ENCODE measurements at places on chromosomes 2 and 18. TPM values are rescaled to one million over a fixed set of nuclear protein-coding genes. Genes with fewer than 3 reads are reported as not detected.

The DSEL gene
- total RNA-seq: 14.2 TPM

DNA sequence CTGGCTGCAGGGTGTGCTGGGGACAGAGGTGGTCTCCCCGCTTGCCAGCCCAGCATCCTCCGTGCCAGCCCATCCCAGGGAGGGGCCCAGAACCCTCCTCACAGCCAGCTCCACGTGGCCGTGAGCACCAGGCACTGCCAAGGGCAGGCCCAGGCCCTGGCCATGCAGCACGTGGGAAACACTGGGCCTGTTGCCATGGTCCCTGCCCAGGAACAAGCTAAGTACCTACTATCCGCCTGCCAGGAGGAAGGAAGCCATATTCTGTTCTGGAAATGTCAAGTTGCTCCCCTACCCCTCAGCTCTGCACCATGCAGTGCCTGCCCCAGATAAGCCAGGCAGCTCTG is 250.6 kb downstream of the CYP26B1 start:
- H3K27ac ChIP-seq: no peak overlapping the region
- no peak for DNase-seq
- H3K27me3 ChIP-seq: peaks cover 8% of the 10 kb centered on the region

DNA sequence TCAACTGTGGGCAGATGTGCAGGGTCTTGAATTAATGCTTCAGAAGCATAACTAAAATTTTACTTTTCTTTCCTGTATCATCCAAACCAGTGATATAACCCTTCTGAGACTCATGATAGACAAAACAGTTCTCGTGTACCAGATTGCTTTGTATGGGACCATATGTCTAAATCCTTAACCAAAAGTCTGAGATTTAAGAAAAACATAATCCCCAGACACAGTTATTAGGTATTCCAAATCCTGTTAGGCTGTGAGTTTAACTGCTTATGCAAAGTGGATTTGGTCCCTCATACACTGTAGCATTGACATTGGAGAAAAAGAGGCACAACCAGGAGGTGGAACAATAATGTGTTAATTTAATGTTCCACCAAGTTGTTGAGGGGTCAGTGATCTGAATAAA is 235.0 kb downstream of the PMAIP1 start:
- H3K36me3 ChIP-seq: no peaks in the 10 kb centered on the region
- H3K27me3 ChIP-seq: no peaks in the 10 kb centered on the region
- H3K27ac ChIP-seq: no peak overlapping the region
- no peak overlapping the region for H3K4me3 ChIP-seq
- no peak for DNase-seq

DNA sequence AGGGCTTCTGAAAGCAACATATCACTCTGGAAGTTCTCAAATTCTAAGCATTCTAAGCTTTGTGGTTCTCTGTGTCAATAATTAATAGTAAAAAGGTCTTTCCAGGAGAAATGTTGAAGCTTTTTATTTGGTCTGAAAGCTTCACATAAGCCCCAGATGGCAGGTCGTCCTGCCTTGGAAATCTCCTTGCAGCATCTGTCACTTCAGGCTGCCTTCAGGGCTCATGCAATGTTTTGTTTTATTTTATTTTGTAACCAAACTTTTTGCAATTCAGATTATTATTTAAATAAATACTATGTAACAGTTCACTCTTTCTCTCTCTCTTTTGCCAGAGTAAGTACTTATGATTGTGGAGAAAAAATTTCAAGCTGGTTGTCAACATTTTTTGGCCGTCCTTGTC is 46.7 kb upstream of the FHOD3 start:
- H3K4me1 ChIP-seq: no peaks in the 10 kb centered on the region
- no peaks in the 10 kb centered on the region for H3K27me3 ChIP-seq
- no peak overlapping the region for H3K4me3 ChIP-seq
- DNase-seq: no peak
- H3K36me3 ChIP-seq: no peaks in the 10 kb centered on the region

DNA sequence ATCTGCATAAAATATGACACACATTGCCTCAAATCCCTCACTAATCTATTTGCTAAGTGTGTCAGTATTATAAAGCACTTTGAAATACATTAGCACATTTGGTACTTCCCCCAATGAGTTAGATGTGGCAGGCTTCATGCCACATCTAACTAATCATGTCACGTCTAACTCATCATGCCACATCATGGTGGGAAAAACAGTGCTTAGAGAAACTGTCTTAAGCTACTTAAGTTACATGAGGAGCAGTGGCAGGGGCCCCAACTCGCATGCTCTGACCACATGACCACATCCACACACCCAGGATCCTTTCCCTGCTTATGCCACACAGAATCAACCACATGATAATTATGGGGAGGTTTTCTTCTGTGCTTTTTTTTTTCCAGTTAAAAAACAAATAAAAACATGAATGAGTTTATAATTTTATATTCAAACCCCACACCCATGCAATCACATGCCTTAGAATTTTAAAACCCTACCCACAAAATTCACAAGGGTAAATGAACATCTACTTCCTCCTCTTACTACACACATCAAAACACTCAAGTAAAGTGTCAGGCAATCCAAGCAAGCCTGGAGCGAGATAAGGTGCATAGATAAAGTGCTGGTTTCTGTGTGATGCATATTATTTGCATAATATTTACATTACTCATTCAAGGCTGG is 1.6 kb downstream of the ABCA12 start:
- H3K4me3 ChIP-seq: no peak overlapping the region
- no peaks in the 10 kb centered on the region for H3K36me3 ChIP-seq
- no peaks in the 10 kb centered on the region for H3K27me3 ChIP-seq

DNA sequence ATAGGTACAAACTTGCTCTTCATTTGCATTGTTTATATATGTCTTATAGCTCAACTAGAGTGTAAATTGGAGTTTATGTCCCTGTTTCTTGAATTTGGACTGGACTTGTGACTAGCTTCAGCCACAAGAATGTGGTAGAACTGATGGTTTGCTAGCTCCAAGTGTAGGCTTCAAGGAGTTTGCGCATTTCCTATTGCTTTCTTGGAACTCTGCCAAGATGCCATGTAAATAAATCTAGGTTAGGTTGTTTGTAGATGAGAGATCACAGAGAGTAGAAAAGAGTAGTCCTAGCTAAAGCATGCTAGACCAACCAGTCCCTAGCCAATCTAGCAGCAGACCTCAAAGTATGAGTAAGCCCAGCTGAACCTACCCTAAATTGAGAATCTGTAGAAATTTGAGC is 183.0 kb upstream of the CYP26B1 start:
- no peak for DNase-seq
- no peak overlapping the region for H3K27ac ChIP-seq
- H3K27me3 ChIP-seq: no peaks in the 10 kb centered on the region
- no peaks in the 10 kb centered on the region for H3K36me3 ChIP-seq
- no peak overlapping the region for H3K4me3 ChIP-seq
- no peaks in the 10 kb centered on the region for H3K4me1 ChIP-seq

- H3K36me3 ChIP-seq: no peaks in the 10 kb centered on the region
- no peak for DNase-seq
- no peak overlapping the region for H3K4me3 ChIP-seq
Measured at GRCh38 chr2:150143087-150143536, 344.4 kb downstream of the RND3 start.

The HJURP gene
- total RNA-seq: 7.1 TPM

DNA sequence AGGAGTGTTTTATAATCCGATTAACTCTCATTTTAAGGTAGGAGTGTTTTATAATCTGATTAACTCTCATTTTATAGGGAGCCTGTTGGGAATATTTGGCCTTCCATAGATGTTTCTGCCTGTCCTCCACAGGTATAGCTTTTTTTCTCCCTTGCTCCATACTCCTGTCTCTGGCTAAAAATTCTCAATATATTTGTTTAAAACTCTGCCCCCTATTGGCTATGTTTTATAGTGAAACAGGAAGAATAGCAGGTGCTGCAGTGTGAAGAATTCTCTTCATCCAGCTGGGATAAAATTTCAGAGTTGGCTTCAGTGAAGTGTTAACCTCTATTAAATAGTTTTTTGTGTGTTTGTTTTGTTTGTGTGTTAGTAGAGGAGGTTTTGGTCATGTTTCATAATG is 1046.0 kb upstream of the TMEFF2 start:
- H3K4me1 ChIP-seq: no peaks in the 10 kb centered on the region
- H3K36me3 ChIP-seq: no peaks in the 10 kb centered on the region
- no peak overlapping the region for H3K4me3 ChIP-seq
- H3K27ac ChIP-seq: no peak overlapping the region
- H3K27me3 ChIP-seq: no peaks in the 10 kb centered on the region

The IL1R2 gene
- 4.9 TPM for total RNA-seq

GRCh38 chr2:15580451-15580850 is 11.2 kb upstream of the DDX1 start:
- DNase-seq: no peak
- H3K36me3 ChIP-seq: no peaks in the 10 kb centered on the region
- H3K4me1 ChIP-seq: no peaks in the 10 kb centered on the region
- H3K27ac ChIP-seq: no peak overlapping the region
- no peak overlapping the region for H3K4me3 ChIP-seq
- H3K27me3 ChIP-seq: no peaks in the 10 kb centered on the region

GRCh38 chr2:238912228-238912915 is 64.5 kb downstream of the TWIST2 start:
- H3K36me3 ChIP-seq: no peaks in the 10 kb centered on the region
- no peak overlapping the region for H3K4me3 ChIP-seq
- DNase-seq: peak; percentile 70
- H3K27me3 ChIP-seq: no peaks in the 10 kb centered on the region
- H3K4me1 ChIP-seq: no peaks in the 10 kb centered on the region
- H3K27ac ChIP-seq: no peak overlapping the region

- H3K27ac ChIP-seq: no peak overlapping the region
- DNase-seq: no peak
- no peak overlapping the region for H3K4me3 ChIP-seq
Measured at GRCh38 chr2:184906709-184907108, 308.4 kb downstream of the ZNF804A start.

DNA sequence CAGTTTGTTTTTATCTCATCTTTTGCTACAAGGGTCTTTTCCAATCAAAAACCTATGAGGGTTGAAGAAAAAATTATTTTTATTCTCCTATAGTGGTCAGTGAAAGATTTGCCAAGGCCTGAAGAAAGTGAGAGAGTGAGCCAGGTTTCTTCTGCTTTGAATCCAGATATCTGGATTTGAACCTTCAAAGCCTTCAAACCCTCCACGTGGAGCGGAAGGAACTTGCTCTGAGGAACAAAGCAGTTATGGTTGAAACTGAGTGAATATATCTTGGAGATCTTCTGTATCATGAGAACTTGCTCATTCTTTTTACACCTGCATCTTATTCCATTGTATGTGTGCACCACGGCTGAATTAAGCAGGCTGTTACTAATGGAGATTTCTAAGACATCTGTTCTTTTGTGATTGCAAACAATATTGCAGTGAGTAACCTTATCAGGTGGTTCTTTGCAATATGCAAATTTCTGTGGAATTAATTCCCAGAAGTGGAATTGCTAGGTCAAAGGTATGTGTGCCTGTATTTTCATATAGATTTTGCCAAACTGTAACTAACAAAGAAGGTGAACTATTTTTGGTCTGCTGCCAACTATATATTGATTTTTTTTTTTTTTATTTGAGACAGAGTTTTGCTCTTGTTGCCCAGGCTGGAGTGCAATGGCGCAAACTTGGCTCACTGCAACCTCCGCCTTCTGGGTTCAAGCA is 147.9 kb downstream of the B3GNT2 start:
- H3K4me1 ChIP-seq: no peaks in the 10 kb centered on the region
- H3K36me3 ChIP-seq: no peaks in the 10 kb centered on the region
- no peaks in the 10 kb centered on the region for H3K27me3 ChIP-seq
- H3K4me3 ChIP-seq: no peak overlapping the region
- no peak for DNase-seq

- H3K4me3 ChIP-seq: no peak overlapping the region
- H3K27me3 ChIP-seq: no peaks in the 10 kb centered on the region
Measured at GRCh38 chr18:63107171-63107845, 212.3 kb downstream of the BCL2 start.
